ENCODE measurements at places on chromosomes 11 and 22. TPM values are rescaled to one million over a fixed set of nuclear protein-coding genes. Genes with fewer than 3 reads are reported as not detected.

PIM3 gene
- 112 TPM for total RNA-seq

DRD4 gene
- total RNA-seq: 0.33 TPM

TRIM51 gene
- total RNA-seq: not detected

SAA4 gene
- total RNA-seq: not detected

- no peak for DNase-seq
- no peaks in the 10 kb centered on the region for H3K36me3 ChIP-seq
- H3K27ac ChIP-seq: no peak overlapping the region
- peaks cover 7% of the 10 kb centered on the region for H3K4me1 ChIP-seq
- peaks cover 3% of the 10 kb centered on the region for H3K27me3 ChIP-seq
Observed at GRCh38 chr11:89493431-89493830, 2.3 kb upstream of the NOX4 start.

DNA sequence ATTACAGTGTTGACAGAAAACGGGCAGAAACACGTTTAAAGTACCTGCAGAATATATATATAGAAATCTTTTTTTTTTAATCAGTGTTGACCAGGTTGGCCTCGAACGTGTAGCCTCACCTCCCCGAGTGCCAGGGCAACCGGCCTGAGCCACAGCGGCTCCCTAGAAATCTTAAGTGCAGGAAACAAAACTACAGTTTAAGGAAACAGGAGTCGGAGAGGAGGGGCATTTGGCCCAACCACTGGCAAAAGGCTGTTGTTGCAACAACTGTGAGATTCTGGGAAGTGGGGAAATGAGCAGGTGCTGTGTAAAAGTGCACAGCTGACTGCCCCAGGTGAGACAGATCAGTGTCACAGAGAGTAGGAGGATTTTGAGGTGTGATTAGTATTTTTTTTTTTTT lies 3.7 kb downstream of the YWHAH start:
- peaks cover 40% of the 10 kb centered on the region for H3K4me1 ChIP-seq
- no peak for DNase-seq
- peaks cover 25% of the 10 kb centered on the region for H3K36me3 ChIP-seq
- peak overlapping the region; percentile 4 for H3K4me3 ChIP-seq
- H3K27ac ChIP-seq: peak overlapping the region; percentile 88

DNA sequence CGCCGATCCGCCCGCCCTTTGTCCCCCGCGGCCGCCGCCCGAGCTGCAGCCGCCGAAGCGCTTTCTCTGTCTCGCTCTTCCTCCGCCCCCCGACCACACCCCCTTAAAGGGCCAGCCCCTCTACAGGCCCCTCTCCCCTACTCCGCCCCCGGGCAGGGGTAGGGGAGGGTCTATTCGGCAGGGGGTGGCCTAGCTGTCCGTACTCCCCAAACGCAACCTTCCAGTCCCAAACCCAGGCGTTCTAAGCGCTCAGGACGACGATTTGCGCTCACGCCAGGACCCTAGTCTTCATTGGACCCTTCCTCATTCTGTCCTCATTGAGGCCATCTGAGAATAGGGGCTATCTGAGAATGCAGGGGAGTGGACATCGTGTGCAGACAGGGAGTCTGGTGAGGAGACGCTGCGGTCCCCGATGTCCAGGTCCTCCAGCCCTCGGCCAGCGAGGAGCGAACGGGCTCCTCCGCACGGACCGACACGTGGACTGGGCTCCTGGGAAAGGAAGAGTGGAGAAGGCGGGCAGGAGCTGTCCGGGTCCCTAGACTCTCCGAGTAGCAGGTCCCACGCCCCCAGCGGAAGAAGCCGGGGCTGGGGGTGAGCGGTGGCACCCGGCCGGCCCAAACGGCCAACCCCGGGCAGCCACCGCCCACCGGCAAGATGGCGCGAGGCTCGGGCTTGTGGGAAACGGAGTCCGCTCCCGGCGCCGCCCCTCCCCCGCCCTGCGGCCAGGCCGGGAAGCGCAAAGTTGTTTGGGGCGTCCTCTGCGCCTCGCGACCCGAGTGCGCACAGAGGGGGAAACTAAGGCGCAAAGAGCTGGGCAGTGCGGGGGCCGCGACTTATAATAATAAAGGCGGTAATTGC lies at the start of gene PPP1R14B:
TSS of gene PPP1R14B (minus strand) at position 73 of the 858 bp plus-strand sequence. CDS start 270 bp downstream, outside the sequence.
- peak; percentile 84 for DNase-seq
- H3K27ac ChIP-seq: peak within 1 kb of the TSS; percentile 85
- peaks cover 11% of the 10 kb centered on the region for H3K36me3 ChIP-seq

IGLL5 gene
- not detected for total RNA-seq

CARD16 gene
- not detected for total RNA-seq

UBQLN3 gene
- 1.1 TPM for total RNA-seq

RRAS2 gene
- 59.6 TPM for total RNA-seq

All from endothelial cell (in vitro differentiated cells).